Stimulated activated CD4-positive, alpha-beta T cell treated with anti-CD3 and anti-CD28 coated beads, TNF-alpha, amount 100 ng/mL, for 1 hour (primary cell): ENCODE measurements at places on chromosomes 1 and 21.

GRCh38 chr1:37728416-37728815 is 36.1 kb downstream of the CDCA8 start:
- no peak for DNase-seq

- DNase-seq = no peak
Observed at GRCh38 chr1:62245201-62245600, 50.6 kb downstream of the L1TD1 start.

GRCh38 chr21:41065539-41065938 is 102.4 kb upstream of the BACE2 start:
- no peak for DNase-seq

DNA sequence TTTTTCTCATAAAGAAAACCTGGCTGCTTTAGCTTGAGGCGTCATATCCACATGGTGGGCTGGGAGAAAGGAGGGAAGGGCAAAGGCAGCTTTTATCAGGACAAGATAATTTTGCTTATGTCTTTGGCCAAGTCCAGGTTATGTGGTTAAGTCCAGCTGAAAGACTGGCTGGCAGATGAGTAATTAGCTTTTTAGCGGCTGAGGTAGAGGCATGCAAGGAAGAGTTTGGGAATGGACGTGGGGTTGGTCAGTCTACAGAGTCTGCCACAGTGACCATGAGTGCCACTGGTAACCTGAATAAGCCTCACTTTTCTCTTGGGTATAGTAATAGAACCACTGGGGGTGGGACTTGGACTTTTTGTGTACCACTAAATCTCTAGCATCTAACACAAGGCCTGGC is 39.8 kb downstream of the NEK7 start:
- DNase-seq = no peak

DNA sequence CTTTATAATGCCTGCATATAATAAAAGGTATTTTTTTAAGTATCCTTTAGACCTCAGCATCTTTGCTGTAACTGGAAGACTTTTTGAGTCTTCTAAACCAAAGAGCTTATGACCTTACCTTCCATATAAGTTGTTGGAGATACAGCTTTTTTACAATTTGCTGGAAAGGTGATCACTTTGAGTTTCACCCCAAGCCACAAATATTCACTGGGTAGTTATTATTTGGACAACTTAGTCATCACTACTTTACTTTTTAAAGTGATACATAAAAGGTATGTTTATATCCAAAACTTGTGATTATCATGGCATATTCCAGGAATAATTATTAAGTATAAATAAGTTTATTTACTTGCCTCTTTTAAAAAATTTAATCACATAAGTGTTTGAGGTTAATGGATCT is 246.7 kb upstream of the NRIP1 start:
- DNase-seq = no peak

DNA sequence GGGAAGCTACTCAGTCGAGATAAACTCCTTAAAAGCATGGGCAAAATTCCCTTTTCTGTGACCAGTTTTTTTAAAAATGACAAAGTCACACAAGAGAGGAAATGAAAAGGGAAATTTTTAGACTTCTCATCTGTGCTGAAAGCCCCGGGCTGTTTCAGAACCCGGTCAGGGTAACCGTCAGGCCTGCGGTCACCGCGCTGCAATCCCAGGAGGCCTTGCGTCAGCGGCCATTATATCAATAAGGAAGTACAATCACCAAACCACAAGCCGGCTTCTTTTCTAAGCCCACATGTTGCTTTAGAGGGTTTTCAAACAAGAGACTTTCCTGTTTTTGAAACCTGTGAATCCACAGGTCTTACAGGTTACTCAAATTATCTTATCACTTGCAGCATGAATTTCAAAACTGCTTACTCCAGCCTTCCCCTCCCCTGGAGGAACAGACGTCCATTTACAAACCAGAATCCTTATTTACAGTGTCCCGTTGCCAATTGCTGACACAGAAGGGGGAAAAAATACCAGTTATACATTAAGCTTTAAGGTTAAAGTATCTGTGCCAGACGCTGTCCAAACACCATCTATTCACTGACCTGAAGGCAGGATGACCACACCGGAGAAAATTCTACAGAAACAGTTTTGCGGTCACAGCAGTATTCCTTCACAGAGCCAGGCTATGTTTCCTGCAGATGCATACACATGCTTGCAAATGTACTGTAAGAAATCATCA is 165.3 kb downstream of the TOMM20 start:
- DNase-seq = peak; percentile 73

DNA sequence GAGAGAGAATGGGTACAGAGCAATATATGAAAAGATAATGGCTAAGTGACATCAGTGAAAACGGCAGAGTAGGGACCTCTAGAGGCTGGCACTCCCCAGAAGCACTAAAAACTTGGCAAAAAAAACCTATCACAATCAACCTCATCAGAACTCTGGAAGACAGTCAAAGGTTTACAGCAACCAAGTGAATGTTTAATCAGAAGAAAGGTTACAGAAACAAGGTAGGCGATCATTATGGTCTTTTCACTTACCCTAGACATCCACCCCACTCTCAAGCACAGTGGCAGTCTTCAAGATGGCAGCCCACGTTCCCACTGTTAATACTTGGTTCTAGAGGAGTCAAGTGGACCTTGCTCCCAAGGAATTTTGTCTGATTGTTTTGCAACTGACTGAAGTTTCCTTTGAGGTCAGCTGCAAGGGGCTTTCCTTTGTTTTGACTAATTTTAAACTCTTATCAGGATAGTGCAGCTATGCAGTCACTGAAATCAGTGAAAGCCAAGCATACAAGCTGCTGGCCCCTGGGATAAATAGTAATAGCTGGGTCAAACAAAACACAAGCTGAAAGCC is 7.2 kb downstream of the KIFAP3 start:
- DNase-seq = no peak

GRCh38 chr21:32921632-32922230 is 104.0 kb upstream of the OLIG2 start:
- DNase-seq = no peak

DNA sequence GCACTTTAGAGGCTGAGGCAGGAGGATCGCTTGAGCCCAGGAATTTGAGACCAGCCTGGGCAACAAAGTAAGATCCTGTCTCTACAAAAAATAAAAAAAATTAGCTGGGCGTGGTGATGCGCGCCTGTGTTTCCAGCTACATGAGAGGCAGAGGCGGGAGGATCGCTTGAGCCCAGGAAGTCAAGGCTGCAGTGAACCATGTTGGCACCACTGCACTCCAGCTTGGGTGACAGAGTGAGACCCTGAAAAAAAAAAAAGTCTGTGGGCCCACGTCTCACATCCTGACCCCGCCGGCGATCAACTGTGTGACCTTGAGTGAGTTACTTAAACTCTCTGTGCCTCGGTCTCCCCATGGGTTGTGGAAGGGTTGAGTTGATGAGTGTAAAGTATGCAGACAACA is 12.7 kb upstream of the ZBTB21 start:
- DNase-seq = no peak

- no peak for DNase-seq
Observed at GRCh38 chr21:19507682-19508260, 1104.2 kb upstream of the TMPRSS15 start.

DNA sequence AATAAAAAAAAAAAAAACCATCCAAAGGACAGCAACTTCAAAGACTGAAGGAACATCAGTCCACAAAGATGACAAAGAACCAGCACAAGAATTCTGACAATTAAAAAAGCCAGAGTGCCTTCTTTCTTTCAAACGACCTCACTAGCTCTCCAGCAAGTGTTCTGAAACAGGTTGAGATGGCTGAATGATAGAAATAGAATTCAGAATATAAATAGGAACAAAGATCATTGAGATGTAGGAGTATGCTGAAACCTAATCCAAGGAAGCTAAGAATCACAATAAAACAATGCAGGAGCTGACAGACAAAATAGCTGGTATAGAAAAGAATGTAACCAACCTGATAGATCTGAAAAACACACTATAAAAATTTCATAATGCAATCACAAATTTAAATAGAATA is 218.2 kb downstream of the GIPC2 start:
- no peak for DNase-seq

DNA sequence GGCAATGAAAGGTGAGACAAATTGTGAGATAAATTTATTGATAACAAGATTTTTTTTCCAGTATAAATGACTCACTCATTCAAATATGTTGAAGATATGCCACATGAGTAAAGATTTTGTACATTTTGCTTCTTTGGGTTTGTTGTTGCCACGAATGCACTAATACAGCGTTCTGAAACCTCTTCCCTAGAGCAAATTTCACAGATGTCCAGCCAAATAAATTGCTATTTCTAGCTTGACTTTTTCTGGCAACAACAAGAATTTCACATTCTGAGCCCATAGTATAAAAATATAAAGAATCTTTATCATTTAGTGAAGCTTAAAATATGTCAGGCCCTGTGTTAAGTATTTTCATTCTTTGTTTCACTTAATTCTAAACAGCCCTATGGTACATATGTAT is 114.5 kb upstream of the COL24A1 start:
- no peak for DNase-seq

DNA sequence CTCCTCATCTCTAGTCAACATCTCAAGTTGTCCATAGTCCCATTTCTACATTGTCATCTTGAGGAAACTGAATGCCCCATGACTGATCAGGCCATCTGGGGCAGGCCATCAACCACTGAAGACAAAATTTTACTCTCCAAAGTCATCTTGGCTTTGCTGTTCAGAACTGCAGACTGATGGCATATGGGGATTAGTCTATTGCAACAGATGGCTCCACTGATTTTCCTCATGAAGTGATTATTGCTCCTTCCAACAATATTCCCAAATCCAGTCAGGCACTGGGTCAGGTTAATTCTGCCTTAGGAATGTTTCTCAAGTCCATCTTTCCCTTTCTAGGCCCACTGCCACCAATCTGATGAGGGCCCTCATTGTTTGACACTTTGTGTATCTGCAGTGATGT is 101.7 kb downstream of the ESRRG start:
- DNase-seq = no peak

GRCh38 chr1:6180707-6181311 is 688 bp upstream of the CHD5 start:
- DNase-seq = no peak

DNA sequence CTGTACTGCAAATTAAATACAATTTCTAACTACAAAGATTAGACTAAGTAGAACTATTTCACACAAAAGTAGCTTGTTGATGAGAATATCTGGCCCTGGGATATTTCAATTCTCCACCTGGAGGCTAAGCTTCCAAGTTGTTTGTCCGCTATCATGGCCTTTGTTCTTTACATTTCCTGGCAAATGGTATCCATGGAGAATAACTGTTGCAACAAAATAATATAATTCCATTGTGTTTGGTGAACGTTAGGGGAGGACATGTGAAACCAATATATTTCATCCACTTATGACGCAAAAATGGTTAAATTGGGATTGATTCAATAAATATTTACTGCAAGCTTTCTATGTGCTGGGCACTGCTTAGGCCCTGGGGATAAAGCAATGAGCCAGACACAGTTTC is 565.4 kb downstream of the PTPRC start:
- no peak for DNase-seq

DNA sequence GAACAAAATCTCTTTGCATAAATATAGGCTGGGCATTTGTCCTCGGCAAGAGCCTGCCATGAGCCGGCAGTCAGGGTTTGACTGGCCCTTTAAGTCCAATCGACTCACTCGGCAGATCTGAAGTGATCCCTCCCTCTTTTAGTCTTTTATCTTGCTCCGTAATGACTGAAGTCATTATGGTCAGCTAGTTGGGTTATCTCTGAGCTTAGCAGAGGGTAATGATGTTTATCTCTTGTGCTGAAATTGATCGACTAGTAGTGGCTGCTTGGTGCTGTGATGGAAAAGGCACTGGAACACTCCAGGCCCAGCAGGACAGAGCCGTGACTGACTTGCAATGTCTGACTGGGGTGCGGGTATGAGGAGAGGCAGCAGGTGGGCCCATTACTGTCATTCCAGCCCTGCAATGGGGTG is 468 bp upstream of the ABCA4 start:
- DNase-seq = no peak

DNA sequence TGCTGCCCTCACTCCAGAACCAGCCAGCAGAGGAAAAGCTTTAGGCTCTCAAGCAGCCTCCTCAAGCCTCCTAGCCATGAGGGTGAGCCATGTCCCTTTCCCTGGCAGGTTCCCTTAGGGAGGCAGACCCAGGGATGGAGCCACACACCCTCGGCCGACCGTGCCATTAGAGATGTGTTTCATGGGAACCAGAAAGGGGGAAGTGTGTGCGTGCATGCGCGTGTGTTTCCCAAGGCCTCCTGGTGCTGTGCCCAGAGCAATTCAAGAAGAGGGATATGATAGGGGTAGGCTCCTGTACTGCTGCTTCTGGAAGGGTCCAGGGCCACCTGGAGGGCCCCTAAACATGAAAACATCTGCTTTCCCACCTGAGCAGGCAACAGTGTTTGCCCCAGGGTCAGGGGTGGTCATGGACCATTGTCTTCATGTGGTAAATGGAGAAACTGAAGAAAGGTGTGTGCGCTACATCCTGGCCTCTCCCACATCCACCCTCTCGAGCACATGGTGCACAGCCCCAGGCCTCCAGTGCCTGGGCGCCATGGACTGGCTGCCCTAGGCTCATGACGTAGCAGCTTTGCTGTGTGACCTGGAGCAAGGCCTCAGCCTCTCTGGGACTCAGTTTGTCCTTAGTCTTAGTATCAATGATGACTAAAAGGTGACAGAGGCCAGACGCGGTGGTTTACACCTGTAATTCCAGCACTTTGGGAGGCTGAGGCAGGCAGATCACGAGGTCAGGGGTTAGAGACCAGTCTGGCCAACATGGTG is 48.1 kb downstream of the SYF2 start:
- no peak for DNase-seq

DNA sequence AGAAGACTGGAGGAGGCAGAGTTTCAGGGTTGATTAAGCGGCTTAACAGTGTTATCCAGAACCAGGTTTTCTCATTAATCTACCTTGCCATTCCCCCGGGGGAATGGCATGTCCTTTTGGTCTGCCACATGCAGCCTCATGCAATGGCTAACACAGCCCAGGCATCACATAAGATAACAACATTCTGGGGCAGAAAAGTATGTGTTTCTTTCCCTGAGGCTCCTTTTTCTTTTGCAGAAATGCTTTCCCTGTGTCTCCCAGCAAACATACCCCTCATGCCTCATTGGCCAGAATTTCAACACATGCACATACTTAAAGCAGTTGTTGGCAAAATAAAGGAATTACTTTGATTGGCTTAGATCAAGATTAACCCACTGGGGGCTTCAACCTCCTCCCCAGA is 98.6 kb downstream of the OMA1 start:
- no peak for DNase-seq

- DNase-seq = no peak
Observed at GRCh38 chr21:29645666-29646553, 293.9 kb downstream of the GRIK1 start.

- no peak for DNase-seq
Observed at GRCh38 chr1:209756615-209757445, 977 bp downstream of the TRAF3IP3 start.

- DNase-seq = no peak
Observed at GRCh38 chr1:53461323-53462044, 2.3 kb downstream of the DMRTB1 start.

GRCh38 chr1:155474146-155474545 is 88.5 kb downstream of the ASH1L start:
- DNase-seq = no peak
